Stimulated activated CD8-positive, alpha-beta memory T cell treated with anti-CD3 and anti-CD28 coated beads, Interleukin-4, amount 100 ng/mL, for 24 hours (primary cell): ENCODE measurements at places on chromosomes 16 and 17.

- DNase-seq: no peak
Observed at GRCh38 chr16:1090620-1091587, 5.1 kb downstream of the C1QTNF8 start.

- DNase-seq: no peak
Observed at GRCh38 chr17:41680426-41681040, 8.2 kb upstream of the EIF1 start.

- no peak for DNase-seq
Observed at GRCh38 chr17:69473841-69474831, 59.6 kb downstream of the MAP2K6 start.

GRCh38 chr16:2498531-2499253, 15.1 kb upstream of the ATP6V0C start:
- no peak for DNase-seq

GRCh38 chr17:58019521-58019920, 12.5 kb upstream of the SRSF1 start:
- no peak for DNase-seq

DNA sequence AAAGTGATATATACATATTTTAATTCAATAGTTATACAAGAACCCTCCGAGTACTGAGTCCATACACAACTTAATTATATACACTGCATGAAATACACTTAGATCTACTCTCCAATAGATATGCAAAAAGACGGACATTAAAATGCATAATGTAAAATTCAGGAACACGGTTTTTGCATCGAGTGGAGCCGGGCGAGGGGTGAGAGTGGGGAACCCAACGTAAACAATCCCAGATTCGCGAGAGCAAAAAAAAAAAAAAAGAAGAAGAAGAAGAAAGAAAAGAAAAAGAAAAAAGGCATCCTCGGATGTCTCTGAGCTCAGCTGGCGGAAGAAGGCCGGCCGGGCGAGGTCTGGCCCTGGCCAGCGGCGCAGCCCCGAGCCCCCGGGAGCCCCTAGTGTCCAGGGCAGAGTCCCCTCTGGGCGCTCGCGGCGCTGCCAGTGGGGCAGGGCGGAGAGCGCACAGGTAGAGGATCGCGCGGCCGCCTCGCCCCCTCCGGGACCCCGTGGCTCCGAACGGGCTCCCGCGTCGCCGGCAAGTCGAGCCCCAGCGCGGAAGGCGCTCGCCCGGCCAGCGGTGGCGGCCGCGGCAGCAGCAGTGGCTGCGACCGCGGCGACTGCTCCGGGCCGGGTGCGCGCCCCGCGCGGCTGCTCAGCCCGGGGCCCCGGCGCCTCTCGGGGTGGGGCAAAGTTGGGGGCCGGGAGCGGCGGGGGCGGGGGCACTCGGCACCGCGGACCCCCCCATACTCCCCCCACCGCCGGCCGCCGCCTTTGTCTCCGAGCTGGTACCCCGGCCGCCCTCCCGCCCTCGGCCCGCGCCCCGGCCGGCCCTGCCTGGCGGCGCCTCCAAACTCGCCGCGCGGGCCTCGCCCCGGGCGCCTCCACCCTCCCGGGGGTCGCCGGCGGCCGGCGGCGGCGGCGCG, 9.6 kb upstream of the ZFHX3 start:
- no peak for DNase-seq
